Esophagus muscularis mucosa (tissue), 4 donors: ENCODE measurements at places on chromosomes 3 and 15. TPM values are rescaled to one million over a fixed set of nuclear protein-coding genes. Genes with fewer than 3 reads are reported as not detected.

The EBLN2 gene
- 2.8 TPM for total RNA-seq

The GRK7 gene
- total RNA-seq, result not detected

The VGLL3 gene
- total RNA-seq, result 34.7 TPM

The ACVR2B gene
- total RNA-seq, result 3.8 TPM

The CAV3 gene
- total RNA-seq, result not detected

The SH3GL3 gene
- not detected for total RNA-seq

The WNT7A gene
- not detected for total RNA-seq

The CCDC54 gene
- not detected for total RNA-seq

DNA sequence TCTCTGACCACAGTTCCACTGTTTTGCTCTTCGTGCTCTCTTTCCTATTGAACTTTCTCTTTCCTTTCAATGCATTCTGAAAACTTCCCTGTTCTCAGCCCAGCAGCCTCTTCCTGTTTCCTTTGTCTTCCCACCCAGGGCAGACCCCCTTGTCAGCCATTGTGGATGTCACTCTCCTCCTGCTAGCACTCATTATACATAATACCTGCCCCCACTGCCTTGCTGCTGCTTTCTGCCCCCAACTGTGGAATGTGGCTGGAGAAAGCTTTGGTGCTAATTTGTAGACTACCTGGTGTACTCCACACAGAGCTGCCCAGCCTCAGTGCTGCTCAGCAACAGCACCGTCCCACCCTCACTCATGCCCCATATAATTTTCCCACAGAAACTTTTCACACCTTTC is 80.2 kb downstream of the CHCHD6 start:
- DNase-seq, result no peak
- H3K27me3 ChIP-seq, result no peaks in the 10 kb centered on the region
- H3K4me3 ChIP-seq, result no peak overlapping the region
- H3K36me3 ChIP-seq, result no peaks in the 10 kb centered on the region
- peaks cover 4% of the 10 kb centered on the region for H3K4me1 ChIP-seq
- no peak overlapping the region for H3K27ac ChIP-seq

GRCh38 chr15:61623746-61624145 is 394.6 kb upstream of the RORA start:
- no peaks in the 10 kb centered on the region for H3K4me1 ChIP-seq
- no peak overlapping the region for H3K27ac ChIP-seq
- DNase-seq, result no peak
- H3K36me3 ChIP-seq, result no peaks in the 10 kb centered on the region
- no peaks in the 10 kb centered on the region for H3K27me3 ChIP-seq
- no peak overlapping the region for H3K4me3 ChIP-seq

DNA sequence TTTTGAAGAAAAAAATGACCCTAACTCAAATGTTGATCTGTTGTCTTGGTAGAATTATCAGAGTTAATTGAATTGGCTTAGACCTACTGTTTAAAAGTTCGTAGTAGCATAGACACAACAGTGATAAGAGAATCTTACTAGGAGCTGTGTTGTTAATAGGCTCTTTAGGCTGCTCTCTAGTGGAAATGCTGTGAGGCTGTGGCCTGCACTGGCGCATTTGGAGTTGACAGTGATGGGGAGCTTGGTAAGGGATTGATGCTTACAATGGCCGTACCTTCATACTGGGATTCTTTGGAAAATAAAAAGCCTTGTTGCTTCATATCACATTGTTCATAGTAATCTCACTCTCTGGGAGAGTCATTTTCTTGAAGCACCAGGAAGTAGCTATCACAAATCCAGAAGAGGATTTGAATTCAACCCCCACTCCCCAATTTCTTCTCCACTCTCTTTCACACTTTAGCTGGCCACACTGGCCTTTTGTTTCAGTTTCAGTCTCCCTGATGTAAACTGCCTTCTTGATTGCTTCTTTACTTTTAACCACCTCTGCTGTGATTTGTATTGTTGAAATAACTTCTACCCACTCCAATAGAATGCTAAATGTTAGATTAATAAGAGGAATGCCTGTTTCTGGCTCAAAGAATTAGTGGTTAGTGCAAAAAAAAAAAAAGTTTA is 56.6 kb downstream of the CEP63 start:
- no peak overlapping the region for H3K4me3 ChIP-seq
- no peaks in the 10 kb centered on the region for H3K27me3 ChIP-seq
- no peaks in the 10 kb centered on the region for H3K4me1 ChIP-seq
- no peak for DNase-seq

DNA sequence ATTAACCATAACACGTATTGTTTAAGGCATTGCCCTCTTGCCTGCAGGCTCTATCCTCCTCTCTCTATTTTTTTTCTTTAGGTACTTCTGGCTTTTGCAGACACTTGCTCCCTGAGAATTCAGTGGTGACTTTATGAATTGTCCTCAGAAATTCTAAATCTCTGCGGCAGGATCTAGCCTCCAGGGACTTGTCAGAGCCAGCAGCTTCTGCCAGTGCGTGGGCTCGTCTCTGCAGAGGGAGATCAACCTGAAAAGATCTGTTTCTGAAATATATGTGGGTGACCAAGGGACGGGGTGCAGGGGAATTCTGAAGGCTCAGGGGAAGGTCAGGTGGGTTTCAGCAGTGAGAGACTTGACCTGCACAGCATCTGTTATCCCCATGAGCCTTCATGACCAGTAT is 326.1 kb upstream of the LRRFIP2 start:
- H3K36me3 ChIP-seq, result peaks cover 37% of the 10 kb centered on the region
- no peak overlapping the region for H3K4me3 ChIP-seq
- no peaks in the 10 kb centered on the region for H3K27me3 ChIP-seq
- H3K4me1 ChIP-seq, result peaks cover 31% of the 10 kb centered on the region

GRCh38 chr3:101945980-101946379 is 96.7 kb downstream of the NFKBIZ start:
- peaks cover 3% of the 10 kb centered on the region for H3K4me1 ChIP-seq
- H3K27me3 ChIP-seq, result no peaks in the 10 kb centered on the region
- no peaks in the 10 kb centered on the region for H3K36me3 ChIP-seq
- DNase-seq, result no peak

GRCh38 chr3:76888856-76889255 is 151.0 kb upstream of the ROBO2 start:
- no peaks in the 10 kb centered on the region for H3K36me3 ChIP-seq
- DNase-seq, result no peak
- no peaks in the 10 kb centered on the region for H3K4me1 ChIP-seq
- no peaks in the 10 kb centered on the region for H3K27me3 ChIP-seq

- no peak for DNase-seq
- no peaks in the 10 kb centered on the region for H3K27me3 ChIP-seq
- H3K4me3 ChIP-seq, result no peak overlapping the region
- H3K36me3 ChIP-seq, result no peaks in the 10 kb centered on the region
These were observed 9.8 kb downstream of the GPR27 start for GRCh38 chr3:71763426-71763825.
